Right forelimb (tissue), 1 donor: ENCODE measurements at places on chromosomes 1 and 21.
A peak's percentile ranks its signal among the peaks of the same experiment; 100 is the strongest.

DNA sequence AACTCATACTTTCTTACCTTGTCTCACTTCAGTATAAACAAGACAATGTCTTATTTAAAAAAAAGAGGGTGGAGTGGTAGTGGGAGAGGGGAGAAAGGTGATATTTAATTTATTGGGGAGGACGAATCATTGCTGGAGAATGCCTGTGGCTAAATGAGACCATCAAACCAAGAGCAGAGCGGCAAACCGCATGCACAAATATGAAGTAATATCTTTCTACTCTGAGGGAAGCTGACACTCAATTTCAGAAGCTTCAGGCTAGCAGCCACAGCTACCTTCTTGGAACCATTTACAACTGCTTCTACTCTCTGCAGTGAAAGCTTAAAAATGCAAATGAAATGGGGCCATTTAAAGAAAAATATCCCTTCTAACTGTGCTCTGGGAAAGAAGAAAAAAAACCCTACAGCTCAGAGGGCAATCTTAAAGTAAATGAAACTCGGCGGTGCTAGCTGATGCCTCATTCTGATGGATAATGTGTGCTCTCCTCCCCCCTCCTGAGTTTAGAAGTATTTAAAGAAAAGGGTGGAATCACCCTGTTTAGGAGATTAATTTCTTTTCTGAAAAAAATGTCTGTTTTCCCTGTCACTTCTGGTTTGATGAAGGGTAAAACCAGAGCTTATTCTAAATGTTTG lies 178.2 kb upstream of the CAMK1G start:
- no peak for DNase-seq

- no peak for DNase-seq
These were observed 24.4 kb upstream of the SLAMF6 start for GRCh38 chr1:160547422-160547821.

DNA sequence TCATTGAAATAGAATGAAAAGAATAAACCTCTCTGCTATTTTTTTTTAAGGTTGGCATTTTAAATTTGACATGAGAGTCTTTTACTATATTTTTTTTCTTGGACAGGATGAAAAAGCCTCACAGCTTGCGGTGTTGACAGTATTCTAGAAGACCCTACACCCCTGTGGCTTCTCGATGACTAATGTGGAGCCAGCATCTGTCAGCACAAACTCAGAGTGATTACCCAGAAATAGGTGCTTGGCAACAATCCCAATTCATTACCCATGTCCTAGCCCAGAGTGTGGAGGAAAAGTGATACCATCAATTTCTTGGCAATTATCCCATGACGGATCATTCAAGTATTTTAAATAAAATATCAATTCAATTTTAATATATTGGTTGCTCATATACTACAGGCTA lies 186.8 kb upstream of the MAP1LC3C start:
- DNase-seq, result no peak

DNA sequence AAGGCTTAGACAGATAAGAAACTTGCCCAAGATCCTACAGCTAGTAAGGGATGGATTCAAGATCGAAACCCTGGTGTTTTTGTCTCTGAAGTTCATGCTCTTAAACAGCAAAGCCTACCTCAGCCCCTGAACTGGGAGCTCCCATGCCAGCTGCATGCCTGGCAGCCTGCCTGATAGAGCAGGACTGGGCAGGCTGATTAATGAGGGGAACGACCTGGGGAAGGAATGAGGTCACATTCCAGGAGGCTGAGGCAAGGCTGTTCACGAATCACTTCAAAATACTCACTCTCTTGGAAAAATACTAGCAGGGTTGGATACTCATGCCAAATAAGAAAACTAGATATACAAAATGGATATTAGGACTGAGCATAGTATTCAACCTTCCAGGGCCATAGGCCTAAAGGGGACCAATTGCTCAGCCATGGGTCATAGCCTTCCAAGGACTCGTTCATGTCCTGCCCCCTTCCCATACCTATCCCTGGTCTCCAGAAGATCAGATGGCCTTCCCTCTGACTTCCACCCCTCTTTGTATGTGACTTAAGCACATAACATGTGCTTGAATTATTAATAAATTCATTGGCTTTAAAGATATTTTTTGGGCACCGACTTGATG lies 15.6 kb upstream of the TACSTD2 start:
- DNase-seq, result peak; percentile 48

- no peak for DNase-seq
These were observed 888.8 kb downstream of the TTLL7 start for GRCh38 chr1:83110156-83110555.

DNA sequence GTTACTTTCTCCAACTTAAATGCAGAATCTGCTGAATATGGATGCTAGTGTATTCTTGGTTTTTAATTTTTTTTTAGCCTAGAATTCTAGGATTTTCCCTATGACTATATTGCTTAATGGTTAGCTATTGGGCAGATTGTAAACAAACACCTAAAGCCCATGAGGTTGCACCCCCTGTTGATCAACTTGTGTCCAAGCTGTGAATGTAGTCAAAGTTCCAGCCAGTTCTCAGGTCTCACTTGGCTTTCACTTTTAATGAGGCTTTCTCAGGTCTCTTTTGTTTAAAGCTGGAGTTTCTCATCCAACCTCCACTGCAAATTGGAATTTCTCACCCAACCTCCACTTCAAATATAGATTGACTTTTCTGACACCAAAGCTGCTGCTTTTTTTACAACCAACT lies 35.9 kb downstream of the FCER1A start:
- DNase-seq, result no peak
